Stimulated activated CD4-positive, alpha-beta T cell treated with anti-CD3 and anti-CD28 coated beads, TNF-alpha, amount 100 ng/mL, for 4 hours (primary cell): ENCODE measurements at places on chromosomes 3 and 15.
A peak's percentile ranks its signal among the peaks of the same experiment; 100 is the strongest.

- DNase-seq = no peak
Observed at GRCh38 chr3:11499144-11499543, 144.6 kb downstream of the VGLL4 start.

- no peak for DNase-seq
Observed at GRCh38 chr3:113231827-113232253, 20.5 kb downstream of the BOC start.

DNA sequence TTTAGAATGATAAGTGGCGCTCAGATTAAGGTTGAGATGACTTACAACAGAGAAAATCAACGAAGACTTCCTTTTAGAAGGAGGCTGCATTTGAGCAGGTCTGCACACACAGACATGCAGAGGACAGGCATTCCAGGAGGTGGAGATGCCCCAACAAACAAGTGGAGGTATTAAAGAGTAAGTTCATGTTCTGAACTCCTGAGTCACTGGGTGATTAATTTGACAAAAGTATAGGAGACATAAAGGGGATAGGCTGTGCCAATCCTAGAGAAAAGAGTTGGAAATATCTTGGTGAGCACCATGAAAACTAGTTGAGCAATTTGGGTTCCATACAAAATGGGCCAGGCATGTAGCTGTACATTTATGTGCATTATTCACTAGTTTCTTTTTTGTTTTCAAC is 33.5 kb upstream of the BCL6 start:
- no peak for DNase-seq

GRCh38 chr3:44885618-44886017 is 11.2 kb downstream of the TGM4 start:
- DNase-seq = no peak

DNA sequence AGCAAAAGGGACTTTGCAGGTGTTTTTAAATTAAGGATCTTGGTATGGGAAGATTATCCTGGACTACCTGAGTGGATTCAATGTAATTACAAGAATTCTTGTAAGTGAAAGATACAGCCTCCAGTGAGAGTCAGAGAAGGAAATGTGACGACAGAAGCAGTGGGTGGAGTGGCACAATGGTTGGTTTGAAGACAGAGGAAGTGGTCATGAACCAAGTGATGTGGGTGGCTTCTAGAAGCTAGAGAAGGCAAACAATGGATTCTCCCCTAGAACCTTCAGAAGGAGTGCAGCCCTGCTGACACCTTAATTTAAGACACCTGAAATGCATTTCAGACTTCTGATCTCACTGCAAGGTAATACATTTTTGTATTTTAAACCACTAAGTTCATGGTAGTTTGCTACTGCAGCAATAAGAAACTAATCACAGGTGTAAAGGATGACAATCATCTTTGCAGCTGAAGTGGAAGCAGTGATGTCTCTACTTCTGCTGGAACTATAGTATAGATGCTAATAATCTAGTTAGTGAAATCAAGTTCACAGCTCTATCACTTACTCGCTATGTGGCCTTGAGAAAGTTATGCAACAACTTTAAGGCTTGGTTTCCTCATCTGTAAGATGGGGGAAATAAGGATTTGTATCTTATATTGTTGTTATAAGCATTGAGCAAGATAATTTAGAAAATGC is 403.4 kb upstream of the SUCLG2 start:
- peak; percentile 51 for DNase-seq

DNA sequence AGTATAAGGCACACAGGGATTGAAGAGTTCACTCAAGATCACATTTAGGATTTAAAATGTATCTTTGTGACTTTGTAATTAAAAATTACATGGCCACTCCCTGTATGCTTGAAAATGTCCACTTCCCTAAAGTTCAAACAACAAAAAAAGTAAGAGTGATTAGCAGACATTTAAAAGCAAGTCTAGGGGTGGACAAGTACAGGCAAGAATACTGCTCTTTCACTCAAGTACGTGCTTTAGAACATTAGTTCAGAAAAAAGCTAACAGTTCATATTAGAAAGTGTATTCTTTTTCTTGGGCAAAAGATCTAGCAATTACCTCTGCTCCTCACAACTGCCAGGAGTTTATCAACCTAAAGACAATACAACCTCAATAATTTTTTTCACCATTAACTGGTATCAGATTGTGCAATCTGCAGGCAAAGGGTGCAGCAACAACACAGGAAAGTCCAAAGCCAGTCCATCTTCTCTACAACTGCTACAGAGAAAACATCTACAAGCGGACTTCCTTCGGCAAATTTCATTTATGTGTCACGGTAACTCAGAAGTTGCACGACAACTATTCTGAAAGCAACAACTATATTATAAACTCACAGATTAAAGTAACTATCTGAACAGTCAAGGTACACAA is 18.1 kb downstream of the CHSY1 start:
- DNase-seq = no peak

DNA sequence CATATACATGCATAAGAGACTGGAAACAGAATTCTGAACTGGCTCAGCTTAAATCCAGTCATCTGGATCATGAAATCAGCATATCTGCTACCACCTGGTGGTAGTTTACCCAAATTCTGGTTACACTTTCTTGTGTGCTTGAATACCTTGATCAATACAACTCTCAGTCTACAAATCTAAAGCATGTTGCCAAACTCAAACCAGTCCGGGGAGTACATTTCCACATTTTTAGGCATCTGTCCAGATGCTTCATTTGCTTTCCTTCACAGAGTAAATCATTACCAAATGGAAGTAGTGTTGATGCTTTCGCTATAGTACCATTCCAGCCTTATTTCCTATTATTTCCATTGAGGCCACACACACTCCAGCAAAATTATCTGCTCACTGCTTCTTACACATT is 126.4 kb downstream of the P2RY1 start:
- DNase-seq = no peak

DNA sequence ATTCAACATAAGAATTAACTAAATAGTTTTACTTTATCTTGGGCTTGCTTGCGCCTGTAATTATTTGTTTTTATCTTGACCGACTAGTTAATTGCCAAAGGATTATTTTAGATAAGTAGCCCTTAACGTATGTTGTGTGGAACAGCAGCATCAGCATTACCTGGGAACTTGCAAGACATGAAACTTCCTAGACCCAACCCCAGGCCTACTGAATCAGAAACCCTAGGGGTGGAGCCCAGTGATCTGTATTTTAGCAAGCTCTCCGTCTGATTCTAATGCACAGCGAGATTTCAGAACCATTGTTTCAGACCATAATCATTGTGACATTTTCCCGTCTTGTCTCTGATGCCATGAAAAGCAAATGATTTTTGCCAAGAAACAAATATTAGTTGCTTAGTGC is 31.1 kb downstream of the FILIP1L start:
- DNase-seq = no peak

DNA sequence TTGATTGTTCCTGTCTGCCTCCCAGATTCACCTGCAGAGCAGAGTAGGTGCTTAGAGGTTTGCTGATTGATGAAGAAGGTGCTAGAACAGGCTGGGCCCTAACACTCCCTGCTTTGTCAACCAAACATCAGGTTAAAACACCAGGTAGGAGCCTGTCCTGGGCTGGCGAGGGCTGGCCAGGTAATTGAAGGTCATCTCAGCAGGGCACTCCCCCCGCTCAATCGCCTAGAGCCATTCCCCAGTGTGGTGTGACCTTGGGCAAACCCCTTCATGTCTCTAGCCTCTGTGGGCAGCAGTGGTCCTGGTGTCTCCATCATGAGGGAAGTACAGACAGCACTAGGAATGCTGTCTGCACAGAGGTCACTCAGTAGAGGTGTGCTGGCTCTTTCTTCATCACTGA is 88.3 kb downstream of the KLF15 start:
- no peak for DNase-seq

- no peak for DNase-seq
Observed at GRCh38 chr15:76863123-76863522, 42.0 kb downstream of the SCAPER start.

DNA sequence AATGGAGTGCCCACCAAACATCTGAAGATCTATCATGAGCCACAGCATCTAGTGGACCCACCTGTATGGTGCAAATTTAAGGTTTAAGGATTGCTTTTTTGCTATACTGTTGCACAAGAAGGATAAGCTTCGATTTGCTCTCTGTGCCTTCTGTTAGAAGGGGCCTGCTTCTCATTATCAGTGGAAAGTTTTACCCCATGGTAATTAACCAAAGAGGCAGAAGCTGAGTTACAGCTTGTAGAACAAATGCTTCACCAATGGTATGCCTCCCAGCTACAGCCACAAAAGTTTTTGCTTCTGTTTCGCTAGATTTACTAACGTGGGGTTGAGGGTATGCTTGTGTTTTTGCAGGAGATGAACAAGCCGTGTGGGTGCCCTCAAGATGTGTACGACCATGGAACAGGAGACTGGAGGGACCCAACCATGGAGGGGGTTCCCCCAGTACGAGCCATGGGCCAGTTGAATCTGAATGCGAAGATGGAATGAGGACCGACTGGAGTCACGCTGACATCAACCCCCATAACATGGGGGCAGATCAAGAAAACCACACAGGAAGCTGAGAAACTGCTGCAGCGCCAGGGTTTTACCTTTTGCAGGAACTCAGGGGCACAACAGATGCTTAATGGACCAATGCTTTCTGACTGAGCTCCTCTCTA is 43.5 kb downstream of the ACAD9 start:
- DNase-seq = peak; percentile 21

DNA sequence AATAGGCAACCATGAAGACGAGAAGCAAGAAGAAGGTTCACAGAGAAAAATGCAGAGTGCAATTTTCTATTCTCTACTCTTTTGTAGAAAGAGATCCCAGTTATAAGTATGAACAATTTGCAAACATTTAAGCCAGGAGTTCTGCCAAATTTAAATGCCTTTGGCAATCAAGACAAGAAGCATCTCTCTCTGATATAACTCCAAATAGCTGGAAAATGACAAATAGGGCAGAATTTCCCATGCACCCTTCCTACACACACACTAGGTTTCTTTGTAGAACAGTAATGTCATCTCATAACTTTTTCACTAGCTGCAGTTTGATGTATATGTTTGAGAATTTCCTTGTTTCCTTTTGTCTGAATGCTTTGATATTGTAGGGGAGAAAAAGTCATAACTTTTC is 333.5 kb upstream of the AZI2 start:
- DNase-seq = no peak

DNA sequence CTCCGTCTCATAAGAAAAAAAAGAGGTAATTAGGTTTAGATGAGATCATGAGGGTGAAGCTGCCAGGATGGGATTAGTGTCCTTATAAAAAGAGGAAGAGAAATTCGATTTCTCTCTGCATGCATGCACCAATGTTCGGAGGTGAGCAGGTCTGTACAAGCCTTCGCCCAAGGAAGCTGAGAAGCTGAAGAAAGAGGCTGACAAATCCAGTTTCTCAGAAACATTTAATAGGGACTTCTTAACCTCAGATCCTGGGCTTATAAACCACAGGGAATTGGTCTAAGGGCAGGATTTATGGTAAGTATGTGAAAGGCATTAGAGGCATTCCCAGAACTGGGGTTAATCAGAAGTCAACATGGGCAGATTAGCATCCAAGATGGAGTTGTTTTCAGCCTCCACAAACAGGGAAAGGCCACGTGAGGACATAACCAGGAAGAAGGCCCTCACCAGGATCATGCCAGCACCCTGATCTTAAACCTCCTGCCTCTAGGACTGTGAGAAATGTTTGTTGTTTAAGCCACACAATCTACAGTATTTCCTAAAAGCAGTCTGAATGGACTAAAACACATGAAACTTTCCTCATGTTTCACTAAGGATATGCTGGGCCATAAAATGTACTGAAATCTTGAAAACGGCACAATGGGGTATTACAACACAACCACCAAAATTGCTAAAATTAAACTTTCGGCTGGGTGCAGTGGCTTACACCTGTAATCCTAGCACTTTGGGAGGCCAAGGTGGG is 11.3 kb downstream of the SHISA5 start:
- DNase-seq = no peak

DNA sequence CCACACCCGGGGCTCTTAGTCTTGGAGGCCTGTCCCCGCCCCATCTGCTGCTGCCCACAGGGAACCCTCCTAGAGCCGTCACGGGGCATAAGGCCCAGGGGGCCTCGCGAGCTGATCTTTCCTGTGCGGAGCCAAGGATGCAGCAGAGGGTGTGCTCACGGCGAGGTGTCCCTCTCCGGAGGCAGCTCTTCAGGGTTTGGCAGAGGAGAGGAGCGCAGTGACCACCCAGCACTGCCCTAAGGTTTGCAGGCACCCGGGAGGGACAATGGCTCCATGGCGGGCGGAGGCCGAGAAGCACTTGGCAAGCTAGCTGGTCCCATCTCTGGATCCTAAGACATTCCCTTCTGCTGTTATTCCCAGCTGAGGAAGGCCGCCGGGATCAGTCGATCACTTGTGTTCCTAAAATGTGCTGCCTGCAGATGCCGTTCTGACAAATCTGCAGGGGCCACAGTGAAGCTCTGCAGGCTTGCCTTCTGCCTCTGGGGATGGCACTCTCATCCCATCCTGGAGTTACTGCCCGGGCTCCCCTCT is 47.4 kb upstream of the PCSK6 start:
- DNase-seq = no peak

DNA sequence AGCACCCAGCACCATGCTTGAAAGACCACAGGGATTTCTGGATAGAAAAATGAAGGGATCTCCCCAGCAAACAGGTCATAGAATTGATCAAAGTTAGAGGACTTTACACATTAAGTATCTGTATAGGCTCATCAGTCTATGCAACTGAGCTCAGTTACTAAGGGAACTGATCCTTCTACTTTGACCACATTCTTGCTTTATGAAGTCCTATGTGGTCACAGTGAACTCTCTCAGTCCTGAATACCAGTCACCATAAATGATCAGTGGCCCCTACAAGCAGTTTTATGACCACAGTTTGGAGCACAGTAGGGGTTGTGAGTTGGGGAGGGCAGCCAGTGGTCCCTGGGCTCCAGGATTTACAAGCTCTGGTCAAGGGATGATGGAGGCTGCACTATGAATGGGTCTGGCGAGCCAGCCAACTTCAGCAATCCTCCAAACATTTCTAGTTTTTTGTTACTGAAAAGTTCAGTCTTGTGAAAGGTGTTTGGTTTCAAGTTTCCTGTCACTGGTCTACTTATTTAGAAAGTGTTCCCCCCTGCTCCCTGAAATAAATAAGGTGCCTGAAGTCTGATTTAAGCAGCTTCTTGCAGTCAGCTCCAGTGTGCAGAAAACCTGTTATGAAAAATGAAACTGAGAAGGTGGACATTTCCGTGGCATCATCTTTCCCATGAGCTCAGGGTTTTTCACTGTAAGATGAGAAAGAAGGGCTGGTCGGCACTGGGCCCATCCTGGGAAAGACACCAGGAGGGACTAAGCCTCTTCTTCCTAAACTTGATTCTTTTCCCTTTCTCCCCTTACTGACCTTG is 75.5 kb downstream of the DAPK2 start:
- no peak for DNase-seq

DNA sequence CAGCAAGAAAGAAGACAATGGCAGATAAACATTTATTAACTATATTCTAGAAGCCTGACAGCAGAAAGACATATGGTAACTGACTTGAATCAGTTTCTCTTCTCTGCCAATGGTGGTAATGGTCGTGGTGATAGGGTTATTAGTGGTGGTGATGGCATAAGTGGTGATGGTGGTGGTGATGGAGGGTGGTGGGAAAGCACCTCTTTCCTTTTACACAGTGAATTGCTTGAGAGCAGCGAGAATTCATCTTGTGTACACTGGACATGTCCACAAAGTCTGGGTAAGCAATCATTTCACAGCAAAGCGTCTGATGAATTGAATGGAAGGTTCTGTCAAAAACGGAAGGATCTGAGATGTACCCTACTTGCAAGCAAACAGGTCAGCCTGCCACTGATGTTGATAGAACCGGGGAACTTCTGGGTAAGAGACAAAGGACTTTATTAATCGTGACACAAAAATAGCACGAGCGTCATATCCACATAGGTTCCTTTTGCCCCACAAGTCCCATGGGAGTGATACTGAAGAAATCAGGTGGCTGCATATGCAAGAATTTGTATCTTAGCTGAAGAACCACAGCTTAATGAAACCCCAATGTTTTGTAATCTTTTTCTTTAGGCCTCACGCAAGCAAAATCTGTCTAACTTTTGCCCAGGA is 23.5 kb upstream of the TBC1D5 start:
- DNase-seq = no peak
